Stimulated activated CD8-positive, alpha-beta memory T cell treated with anti-CD3 and anti-CD28 coated beads, Interleukin-15, amount 100 ng/mL, for 4 hours (primary cell): ENCODE measurements at places on chromosomes 1 and 21.

- no peak for DNase-seq
Measured at GRCh38 chr1:27126391-27126790, 28.5 kb downstream of the SLC9A1 start.

- DNase-seq, result no peak
Measured at GRCh38 chr1:113576271-113576670, 183.0 kb downstream of the PHTF1 start.

DNA sequence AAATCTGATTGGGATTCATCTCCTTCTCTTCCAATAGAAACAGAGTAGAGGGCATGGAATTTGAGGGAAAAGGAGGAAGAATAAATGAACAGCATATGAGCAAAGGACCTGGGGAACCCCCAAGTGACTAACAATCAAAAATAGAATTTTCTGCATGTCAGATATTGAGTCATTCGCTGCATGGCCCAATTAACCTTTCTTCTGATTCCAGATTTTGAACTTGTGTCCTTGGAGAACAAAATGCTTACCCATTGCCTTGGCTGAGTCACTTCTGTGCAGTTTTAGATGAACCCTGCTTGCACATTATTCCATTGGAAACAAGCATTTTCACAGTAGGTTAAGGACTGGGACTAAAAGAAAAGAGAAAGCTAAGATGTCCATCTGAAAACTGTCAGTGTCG lies 390.5 kb downstream of the ST6GALNAC3 start:
- DNase-seq, result no peak

DNA sequence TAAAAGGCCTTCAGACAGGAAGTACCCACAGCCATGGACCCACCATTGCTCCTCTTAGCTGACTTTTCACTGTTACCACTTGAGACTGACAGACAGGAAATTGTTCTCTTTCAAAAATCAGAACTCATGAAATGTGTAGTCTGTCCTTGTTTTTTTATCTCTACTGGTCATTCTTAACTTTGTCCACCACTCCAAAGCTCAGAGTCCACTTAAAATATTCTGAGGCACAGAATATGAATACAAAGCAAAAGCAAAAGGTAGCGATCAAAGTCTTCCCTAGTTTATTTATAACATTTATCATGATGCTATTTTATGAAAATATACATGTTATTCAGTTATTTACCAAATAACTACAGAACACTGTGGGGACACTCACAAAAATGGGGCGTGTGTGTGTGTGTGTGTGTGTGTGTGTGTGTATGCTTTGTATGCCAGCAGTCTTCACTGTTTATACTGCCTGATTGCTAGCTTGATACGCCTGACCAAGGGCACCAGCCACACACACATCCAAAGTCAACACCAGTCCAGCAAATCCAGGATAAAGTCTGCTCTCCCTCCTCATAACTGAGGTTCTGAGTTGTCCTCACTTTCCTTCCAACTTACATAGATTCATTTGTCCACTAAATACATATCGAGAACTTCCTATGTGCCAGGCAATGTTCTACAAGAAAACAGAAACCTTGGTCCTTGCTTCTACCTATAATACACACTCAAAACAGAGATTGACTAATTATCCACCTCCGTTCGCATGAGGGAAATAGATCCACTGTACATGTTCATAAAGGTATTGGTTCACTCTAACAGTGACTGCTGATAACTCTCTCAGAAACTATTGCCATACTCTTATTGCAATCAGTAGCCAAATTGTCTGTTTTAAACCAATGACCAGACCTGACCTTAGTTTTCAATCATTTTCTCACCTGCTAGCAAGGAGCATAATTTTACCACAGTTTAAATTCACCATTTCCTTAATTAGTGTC lies 79.4 kb downstream of the ERICH3 start:
- DNase-seq, result no peak

- DNase-seq, result no peak
Measured at GRCh38 chr1:186974774-186975181, 146.0 kb downstream of the PLA2G4A start.

- no peak for DNase-seq
Measured at GRCh38 chr1:243723050-243723449, 127.0 kb downstream of the AKT3 start.

GRCh38 chr1:172704420-172705210 lies 45.7 kb downstream of the FASLG start:
- no peak for DNase-seq

DNA sequence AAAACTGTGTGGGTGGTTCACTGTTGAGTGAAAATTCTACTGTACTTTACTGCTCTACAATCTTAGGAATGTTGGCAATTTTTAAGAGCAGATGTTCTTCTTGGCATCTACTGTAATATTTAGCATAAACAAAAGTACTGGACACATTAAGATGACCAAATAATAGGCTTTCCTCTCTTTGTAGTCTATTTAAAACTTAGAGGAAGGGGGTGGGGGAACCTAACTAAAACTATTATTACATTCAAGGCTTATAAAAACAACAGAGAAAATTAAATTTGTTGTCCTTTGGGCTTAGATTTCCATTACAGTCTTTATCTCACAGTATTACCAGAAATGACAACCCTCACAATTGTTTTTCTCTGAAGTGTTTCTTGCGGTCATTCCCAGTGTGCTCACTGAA lies 181.2 kb downstream of the PLPPR4 start:
- DNase-seq, result no peak

DNA sequence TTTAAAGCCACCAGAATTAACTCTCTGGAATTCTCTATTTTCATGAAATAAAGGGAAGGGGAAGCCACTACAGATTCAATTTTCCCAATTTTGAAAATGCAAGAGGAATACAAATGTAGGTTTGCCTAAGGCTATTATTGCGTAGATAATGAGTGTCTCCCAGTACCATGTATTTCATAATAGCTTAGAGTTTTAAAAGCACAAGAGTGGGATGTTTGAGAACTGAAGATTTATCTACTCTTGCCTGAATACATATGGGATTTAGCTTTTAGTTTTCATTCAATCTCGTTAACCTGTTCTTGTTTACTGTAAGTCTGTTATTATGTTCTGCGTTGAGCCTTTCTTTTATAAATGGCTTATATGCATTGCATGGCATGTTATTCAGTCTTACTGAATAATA lies 795.1 kb downstream of the BRINP3 start:
- no peak for DNase-seq
